Stimulated activated CD8-positive, alpha-beta memory T cell treated with anti-CD3 and anti-CD28 coated beads, Interleukin-7, amount 100 ng/mL, for 1 hour (primary cell): ENCODE measurements at places on chromosomes 11 and 22.

- no peak for DNase-seq
Observed at GRCh38 chr11:75150879-75151278, at the start of gene SLCO2B1. Gene SLCO2B1 (plus strand): TSS chr11:75151107. CDS start chr11:75151382, 275 bp downstream.

- no peak for DNase-seq
Observed at GRCh38 chr22:45202333-45203149, 38.2 kb downstream of the KIAA0930 start.

DNA sequence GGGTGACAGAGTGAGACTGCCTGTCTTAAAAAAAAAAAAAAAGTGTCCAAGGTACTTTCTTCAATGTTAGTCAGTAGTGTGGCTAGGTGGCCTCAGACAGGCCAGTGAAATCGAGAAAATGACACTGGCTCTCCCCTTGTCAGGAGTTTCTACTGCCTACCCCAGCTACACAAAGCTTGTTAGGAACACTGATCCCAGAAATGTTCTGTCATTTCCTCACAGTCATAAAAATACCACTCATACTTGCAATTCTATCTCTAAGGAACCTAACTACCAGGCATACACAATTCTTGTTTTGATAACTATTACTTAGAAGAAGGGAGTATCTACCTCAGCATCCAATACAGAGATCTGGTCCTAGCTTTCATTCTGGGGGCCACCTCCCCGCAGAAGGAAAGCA lies 31.3 kb downstream of the ATP6V1E1 start:
- no peak for DNase-seq

- no peak for DNase-seq
Observed at GRCh38 chr11:104784684-104785460, 113.4 kb downstream of the CASP12 start.

DNA sequence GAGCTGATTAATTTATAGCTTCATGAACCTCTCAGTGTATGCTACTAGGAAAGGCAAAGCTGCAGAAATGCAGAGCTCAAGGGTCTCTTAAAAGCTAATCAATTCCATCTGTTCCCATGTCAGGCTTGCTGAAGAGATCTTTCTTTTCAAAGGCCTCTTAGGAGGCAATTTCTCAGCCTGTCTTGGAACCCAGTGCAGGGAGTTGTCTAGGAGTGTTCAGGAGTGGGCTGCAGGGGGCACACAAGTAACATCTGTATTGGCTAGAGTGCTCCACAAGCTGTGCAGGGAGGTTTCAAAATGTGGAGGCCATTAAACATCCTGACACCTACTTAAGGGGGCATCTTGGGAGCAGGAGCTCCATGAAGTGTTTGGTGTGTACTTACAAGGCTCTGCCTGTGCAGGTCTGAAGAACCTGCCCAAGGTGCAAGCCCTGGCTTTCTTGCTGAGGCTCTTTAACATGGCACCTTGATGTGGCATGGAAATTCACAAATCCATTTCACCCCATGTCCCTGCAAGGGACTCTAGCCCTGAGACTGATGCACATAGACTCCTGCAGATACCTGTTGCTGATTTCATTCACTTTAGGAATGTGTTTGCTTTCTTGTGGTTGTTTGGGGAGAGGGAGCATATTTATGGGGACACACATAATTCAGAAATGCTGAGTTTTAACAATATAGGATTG lies 134.7 kb downstream of the ME3 start:
- DNase-seq, result no peak

GRCh38 chr11:83970061-83970671 lies 684.0 kb upstream of the CCDC90B start:
- no peak for DNase-seq

- DNase-seq, result no peak
Observed at GRCh38 chr11:67381244-67381972, 8.0 kb upstream of the CLCF1 start.

DNA sequence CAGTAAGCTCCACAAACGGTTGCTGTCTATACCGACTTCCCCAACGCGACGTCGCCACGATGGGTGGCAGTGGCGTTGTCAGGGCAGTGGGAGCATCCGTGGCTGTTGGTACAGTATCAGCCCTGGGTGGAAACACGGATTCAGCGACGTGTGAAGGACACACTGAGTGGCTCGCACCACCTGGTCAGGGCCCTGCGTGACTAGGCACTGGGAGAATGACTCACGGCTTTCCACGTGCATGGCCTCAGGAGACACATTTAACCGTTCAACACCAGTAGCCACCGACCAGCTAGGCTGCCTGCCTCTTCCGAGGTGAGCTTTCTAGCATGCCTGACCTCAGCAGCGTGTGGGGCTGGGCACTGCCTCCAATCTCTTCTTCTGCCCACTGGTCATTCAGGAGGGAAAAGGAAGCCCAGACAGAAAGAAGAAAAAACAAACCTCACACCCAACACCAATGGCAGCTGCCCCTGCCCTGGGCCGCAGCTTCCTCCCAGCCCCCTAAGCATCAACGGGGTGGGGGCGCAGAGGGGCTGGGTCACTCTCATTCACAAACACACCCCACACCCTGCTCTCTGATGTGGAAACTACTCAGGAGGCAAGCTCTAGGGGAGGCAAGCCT lies 59.0 kb downstream of the MYH9 start:
- no peak for DNase-seq

- DNase-seq, result no peak
Observed at GRCh38 chr22:24564376-24565058, 8.7 kb downstream of the SNRPD3 start.

- DNase-seq, result no peak
Observed at GRCh38 chr11:70307176-70307575, 36.7 kb downstream of the PPFIA1 start.

DNA sequence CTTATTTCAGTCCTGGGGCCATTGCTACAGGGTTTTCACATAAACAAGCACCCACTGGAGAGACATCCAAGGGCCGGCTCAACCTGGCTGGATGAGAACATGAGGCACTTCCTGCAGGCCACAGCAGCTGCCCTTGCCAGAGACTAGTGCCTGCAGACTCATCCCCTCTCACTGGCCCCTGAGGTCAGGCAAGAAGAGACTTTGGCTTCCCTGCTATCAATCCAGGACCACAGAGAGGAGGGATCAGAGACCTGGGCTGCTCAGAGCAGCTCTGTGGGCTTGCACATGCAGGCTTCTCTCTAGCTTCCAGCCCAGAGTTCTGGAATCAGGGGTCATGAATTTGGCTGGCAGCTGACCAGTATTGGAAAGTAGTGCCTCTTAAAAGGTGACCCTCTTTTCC lies 79.5 kb downstream of the CABIN1 start:
- no peak for DNase-seq

- no peak for DNase-seq
Observed at GRCh38 chr11:34773211-34773610, 143.0 kb downstream of the APIP start.
